SJCRH30 (cell line): ENCODE measurements at places on chromosomes 13 and 19.
A peak's percentile ranks its signal among the peaks of the same experiment; 100 is the strongest.

GRCh38 chr13:23212671-23213070 lies 31.9 kb downstream of the SGCG start:
- no peak for DNase-seq

GRCh38 chr13:19940106-19940505 lies 18.4 kb upstream of the ZMYM2 start:
- DNase-seq = no peak

DNA sequence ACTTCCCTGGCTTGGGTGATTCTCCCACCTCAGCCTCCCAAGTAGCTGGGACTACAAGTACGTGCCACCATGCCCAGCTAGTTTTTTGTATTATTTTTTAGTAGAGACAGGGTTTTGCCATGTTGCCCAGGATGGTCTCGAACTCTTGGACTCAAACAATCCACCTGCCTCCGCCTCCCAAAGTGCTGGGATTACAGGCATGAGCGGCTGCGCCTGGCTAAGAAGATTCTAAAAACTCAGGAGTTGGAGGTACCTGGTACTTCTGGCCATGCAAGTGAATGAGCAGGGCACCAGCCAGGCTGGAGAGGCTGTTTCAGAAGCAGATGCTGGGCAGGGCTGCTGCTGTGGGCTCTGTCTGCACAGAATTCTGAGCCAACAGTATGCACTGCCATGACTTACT lies 6.1 kb downstream of the MZF1 start:
- no peak for DNase-seq

DNA sequence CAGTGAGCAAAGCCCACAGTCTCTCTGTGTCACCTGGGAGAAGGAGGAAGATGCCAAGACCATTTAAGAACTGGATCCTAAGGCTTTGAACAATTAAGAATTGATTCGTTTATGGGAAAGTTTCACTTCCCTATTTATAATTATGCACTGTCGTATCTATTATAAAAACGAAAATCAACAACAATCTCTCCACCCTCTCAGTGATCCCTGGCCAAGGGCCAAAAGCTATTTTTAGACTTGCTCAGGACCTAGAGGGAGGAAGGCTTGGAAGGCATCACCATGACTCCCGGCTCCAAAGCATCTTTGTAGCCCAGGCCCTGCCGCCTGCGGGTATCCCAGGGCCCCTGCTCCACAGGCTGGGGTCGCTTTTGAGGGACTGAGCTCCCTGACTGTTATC lies 1.3 kb downstream of the RHPN2 start:
- DNase-seq = peak; percentile 36

GRCh38 chr13:87906411-87906810 lies 235.2 kb downstream of the SLITRK5 start:
- DNase-seq = no peak

DNA sequence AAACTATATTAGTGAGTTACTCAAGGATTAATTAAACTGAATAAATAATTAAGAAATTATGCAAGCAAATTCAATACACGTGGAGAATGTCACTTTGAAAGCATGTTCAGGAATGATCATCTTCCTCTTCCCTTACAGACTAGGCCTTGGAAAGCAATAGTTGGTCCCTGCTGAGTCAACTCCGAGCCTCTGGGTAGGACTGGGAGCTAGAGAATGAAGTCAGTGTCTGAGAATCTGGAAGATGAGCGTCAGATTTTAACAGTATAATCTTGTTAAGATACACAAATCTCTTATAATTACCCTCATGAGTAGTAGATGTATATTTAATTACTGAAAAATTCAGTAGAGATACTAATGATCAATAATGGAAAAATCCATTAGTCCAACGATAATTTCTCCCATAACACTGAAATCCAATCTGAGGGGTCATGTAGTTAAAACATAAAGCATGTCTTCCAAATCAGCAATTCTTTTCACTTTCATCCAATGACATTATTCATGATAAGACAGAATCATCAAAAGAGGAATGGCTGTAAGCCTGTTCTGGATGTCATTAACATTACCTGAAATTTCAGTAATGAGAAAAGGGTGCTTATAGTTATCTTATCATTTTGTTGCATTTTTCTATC lies 423.0 kb downstream of the DCT start:
- no peak for DNase-seq

DNA sequence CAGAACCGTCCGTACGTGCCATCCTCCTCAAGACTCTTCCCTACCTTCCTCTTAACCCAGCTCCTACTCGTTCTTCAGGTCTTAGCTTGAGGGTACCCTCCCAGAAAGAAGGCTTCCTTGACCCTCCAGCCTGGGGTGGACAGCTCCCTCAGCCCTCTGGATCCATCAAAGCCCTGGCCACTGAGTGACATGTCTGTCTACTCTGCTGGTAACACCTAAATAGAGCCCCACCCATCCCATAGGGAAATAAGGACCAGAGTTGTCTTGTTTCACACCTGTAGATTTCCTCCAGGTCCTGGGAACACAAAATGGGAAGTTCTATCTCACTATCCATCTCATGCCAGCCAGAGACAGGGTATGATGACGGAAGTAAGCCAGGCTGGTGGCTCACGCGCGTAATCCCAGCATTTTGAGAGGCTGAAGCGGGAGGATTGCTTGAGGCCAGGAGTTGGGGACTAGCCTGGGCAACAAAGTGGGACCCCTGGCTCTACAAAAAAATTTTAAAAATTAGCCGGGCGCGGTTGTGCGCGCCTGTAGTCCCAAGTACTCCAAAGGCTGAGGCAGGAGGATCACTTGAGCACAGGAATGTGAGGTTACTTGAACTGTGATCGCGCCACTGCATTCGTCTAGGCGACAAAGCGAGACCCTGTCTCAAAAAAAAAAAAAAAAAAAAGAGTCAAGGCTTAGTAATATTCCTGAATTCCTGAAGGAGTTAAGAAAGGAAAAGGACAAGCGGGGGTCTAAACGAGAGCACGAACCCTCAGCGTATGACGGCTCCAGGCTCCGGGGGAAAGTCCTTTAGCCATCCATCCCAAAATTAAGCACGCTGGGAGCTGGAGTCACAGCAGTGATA lies 566 bp upstream of the CCDC97 start:
- DNase-seq = no peak

- DNase-seq = peak; percentile 61
These were observed 13.5 kb downstream of the NOTCH3 start for GRCh38 chr19:15187026-15188007.

DNA sequence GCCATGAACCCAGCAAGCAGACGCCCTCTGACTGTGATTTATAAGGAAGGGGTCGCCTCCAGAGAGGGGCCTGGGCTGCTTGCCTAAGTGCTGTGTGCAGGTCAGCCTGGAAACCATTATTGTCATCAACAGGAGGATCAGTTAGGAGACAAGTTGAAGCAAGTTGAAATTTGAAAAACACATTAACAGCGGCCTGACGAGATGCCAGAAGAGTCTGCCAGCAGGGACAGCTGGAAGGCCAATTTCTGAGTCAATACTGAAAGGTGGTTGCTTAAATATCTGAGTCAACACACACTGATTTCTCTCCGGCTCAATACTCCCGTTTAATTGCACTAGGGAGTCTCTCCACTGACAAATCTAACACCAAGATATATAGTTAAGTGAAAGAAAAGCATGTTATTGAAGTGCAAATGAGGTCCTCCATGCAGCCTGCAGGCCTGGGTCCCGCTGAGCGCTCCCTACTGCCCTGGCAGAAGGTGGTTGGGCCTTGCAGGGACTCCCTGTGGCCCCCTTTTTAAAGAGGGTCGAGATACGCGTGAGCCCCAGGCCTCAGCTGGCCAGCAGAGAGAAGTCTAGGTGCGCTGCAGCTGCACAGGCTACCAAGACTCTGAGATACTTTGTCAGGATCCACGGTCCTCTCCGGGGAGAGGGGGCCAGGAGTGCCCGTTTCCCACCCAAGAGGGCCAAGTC lies 91.1 kb downstream of the RNASEH2B start:
- DNase-seq = no peak

DNA sequence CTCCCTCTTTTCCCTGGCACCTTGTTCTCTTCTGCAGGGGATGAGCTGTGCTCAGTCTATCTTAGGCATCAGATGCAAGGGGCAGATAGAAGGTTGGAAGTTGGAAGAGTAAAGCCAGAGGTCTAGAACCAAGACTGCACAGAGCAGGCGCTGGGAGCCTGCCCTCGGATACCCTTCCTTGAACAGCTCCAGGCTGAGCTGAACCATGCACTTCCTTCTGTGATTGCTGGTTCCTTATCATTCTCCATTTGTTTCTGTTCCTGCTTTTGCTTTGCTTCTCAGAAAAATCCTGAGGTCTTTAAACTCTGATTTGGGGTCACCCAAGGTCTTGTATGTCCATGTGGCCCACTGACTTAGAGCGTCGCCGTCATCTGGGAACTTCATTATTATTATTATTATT lies 36.3 kb downstream of the ARHGEF18 start:
- DNase-seq = no peak

- DNase-seq = no peak
These were observed 888 bp downstream of the GPR18 start for GRCh38 chr13:99257291-99257690.

GRCh38 chr13:78121459-78122348 lies 203.1 kb upstream of the EDNRB start:
- peak; percentile 74 for DNase-seq

- DNase-seq = peak; percentile 18
These were observed 183.9 kb upstream of the TSHZ3 start for GRCh38 chr19:31533114-31533513.

- DNase-seq = peak; percentile 53
These were observed 7.7 kb downstream of the ATP7B start for GRCh38 chr13:52003541-52003940.

GRCh38 chr13:32142956-32143375 lies 111.4 kb downstream of the FRY start:
- DNase-seq = peak; percentile 60

- no peak for DNase-seq
These were observed 12.5 kb downstream of the GJB6 start for GRCh38 chr13:20219577-20219976.

DNA sequence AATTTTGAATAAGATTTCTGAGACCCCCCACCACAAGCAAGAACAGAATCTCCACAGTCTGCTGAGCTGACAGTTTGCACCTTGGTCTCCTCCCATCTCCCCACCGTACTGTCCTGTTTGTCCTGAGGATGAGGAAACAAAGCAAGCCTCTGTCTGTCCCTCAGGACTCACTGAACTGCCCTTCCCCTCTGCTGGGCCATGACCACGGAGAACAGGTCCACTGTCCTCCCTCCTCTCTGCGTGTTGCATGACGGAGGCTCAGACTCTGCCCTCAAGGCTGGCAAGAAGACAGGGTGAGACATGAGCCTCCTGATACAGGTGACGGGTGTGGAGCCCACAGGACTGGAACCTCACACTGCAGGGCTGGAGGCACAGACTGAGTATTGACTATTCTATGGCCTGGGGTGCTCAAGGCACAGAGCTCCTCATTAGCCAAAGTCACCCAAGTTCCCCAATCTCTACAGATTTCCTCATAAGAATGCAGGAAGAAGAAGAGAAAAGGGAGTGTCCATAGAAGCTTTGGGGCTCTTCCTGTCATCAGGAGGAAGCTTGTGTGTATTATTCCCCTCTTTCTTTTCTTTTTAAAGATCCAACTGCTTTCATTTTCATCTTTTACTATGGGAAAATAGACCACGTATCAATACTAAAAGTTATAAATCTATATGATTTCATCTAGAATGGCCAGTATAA lies 22.4 kb upstream of the RGCC start:
- DNase-seq = no peak

DNA sequence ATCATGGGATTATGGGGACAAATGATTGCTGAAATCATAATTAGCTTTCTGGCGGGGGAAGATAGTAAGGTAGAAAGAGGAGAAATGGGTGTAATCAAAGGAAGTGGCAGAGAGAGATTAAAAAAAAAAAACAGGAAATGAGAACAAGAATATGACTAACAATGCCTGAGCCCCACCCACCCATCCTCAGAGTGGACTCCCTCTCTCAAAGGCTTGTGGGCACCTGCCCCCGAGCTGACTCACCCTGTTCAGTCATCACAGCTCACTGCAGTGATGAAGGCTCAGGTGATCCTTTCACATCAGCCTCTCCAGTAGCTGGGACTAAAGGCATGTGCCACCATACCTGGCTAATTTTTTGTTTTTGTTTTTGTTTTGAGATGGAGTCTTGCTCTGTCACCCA lies 26.4 kb upstream of the TPT1 start:
- DNase-seq = peak; percentile 32

DNA sequence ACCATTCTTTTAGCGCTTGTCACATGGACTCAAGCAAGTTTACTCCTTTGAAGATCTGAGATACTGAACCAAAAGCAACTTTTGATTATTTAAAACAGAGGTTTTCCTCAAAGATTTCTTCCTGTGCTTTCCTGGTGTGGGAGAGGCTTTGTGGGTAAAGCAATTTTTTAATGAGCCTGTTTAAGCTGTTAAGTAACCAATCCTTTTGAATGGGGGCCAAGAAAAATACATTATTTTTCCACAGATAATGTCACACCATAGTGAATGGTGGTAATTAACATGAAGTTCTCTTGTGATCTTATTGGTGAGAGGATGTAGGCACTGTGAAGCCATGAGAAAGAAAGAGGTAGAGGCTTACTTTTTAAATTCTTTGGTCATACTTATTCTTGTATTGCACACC lies 55.8 kb upstream of the OBI1 start:
- DNase-seq = no peak

GRCh38 chr13:66751691-66752090 lies 478.4 kb downstream of the PCDH9 start:
- no peak for DNase-seq

GRCh38 chr13:51811046-51811445 lies 7.1 kb upstream of the DHRS12 start:
- no peak for DNase-seq
